ENCODE measurements at places on chromosomes 4 and X.

DNA sequence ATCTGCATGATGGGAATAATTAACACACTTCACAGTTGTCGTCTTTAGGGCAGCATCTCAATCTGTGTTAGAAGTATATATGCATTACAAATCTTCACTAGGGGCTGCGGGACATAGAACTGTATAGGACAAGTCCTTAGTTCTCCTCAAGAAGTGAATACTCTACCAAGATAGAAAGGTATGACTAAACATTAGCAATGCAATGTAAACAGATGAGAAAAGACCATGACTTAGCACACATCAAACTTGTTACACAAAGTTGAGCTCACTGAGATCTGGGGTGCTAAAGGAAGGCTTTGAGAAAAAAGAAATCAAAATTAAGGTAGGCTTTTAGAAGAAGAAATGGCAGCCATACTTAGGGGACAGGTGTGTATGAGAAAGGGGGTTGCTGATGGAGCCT, 182.1 kb upstream of the MAP3K15 start:
- DNase-seq = no peak

GRCh38 chr4:97411356-97411755, 731.9 kb downstream of the STPG2 start:
- DNase-seq = no peak

DNA sequence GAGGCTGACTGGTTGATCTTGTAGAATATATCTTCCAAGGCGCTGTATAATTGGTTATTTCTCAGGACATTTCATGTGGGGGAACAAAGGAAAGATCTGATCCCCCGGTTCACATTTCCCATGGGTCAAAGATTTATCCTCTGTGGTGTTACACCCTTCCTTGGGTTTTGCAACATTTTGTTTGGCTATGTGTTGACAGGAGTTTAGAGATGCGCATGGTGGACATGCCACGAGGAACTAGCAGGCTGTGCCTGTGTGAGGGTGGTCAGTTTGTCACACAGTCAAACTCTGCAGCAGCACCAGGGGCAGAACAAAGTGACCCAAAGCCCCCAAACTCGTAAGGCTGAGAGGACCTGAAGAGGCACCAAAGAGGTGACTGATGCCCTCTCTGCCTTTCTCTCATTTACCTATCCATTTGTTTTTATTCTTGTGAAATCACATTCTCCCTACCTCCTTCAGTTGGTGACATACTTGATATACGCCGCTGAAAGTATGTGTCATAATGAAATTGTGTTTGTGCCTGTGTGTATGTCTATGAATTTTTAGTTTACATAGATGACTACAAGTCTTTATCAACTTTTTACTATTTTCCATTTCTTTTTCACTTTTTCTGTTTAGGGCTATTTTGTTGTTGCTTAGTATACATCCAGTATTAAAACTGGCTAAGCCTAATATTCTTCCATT, 164.7 kb downstream of the SPCS3 start:
- DNase-seq = no peak

DNA sequence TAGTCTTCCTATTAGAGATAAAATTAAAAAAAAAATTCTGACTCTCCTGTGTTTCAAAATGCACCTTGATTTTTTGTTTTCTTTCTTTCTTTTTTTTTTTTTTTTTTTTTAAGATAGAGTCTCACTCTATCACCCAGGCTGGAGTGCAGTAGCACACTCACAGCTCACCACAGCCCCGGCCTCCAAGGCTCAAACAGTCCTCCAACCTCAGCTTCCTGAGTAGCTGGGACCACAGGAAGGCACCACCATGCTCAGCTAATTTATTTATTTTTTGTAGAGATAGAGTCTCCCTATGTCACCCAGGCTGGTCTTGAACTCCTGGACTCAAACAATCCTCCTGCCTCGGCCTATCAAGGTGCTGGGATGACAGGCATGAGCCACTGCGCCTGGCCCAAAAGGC, 41.1 kb upstream of the TMEM184C start:
- no peak for DNase-seq

DNA sequence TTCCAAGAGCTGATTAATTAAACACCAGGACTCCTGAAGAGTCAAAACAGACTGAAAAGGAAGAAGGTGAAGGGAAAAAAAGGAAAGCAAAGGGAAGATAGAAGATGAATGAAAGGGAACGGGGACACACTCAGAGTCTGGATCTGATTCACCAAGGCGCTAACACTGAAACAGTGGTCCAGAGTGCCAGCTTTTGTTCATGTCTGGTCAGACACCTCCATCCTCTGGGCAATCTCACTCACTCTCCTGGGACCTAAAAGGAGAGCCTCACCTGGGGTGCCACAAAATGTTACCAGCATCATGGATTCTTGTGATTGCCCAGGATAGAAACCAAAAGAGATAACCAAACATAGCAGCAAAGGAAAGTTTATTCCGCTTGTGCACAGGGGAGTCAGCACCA, 120.3 kb upstream of the AFF2 start:
- DNase-seq = no peak

- no peak for DNase-seq
These were observed 312.0 kb upstream of the MAGEB2 start for GRCh38 chrX:29903360-29903759.

- peak; percentile 46 for DNase-seq
These were observed 572.0 kb downstream of the ADGRL3 start for GRCh38 chr4:61772126-61772525.

GRCh38 chrX:105515561-105515960, 295.1 kb upstream of the TEX13A start:
- no peak for DNase-seq

DNA sequence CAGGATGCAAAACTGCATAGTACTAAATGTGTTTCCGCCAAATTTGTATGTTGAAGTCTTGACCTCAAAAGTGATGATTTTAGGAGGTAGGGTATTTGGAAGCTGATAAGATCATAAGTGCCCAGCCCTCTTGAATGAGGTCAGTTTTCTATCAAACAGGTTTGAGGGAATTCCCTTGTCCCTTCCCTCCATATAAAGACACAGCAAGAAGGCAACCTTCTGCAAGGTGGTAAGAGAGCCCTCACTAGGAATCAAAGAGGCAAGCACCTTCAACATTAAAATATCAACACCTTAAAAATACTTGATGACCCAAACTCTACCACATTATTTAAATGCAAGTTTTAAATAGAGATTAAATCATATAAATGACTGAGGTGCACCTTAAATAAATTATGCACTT, 288.6 kb downstream of the EPHA5 start:
- DNase-seq = no peak

GRCh38 chr4:37475087-37475486, 211.1 kb downstream of the RELL1 start:
- DNase-seq = no peak

- DNase-seq = no peak
These were observed 46.9 kb upstream of the SYTL5 start for GRCh38 chrX:37959212-37960021.

GRCh38 chr4:67685532-67685859, 15.5 kb downstream of the UBA6 start:
- no peak for DNase-seq

DNA sequence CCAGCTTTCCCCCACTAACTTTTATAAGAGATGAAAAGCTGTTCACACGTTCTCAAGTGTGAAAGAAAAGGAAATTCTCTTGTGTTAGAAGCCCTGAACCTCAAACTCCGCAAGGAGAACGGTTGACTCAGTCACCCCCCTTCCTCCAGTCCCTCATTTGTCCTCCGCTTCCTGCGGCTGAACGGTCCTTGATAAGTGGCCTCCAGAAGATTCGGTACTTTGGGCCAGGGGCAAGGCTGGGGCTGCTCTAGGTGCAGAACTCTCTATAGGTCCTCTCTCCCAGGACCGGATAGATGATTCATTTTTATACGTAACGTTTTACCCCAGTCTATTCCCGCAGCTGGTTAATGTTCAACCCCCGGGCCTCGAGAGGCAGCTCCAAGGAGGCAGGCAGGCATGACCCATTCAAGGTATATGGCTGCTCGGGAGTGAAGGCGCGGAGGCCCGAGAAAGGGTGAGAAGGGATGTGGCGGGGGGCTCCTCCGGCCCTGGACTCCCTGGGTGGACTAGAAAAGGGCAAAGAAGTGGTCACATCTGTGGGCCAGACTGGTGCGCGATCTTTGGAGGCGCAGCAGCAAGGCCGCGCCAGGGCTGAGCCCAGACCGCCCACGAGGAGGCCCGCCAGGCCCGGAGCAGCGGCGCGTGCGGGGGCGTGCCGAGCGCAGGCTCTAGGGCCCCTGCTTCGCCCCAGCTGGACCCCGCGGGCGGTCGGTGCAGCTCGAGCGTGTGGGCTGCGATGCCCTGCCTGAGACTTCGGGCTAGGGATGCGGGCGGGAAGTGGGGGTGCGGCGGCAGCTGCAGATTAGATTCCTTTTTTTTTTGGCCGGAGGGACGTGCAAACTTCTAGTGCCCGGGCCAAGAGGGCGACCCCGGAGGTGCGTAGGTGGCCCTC, 11.7 kb downstream of the PITX2 start:
- no peak for DNase-seq

GRCh38 chr4:1279253-1279652, 10.4 kb upstream of the MAEA start:
- DNase-seq = no peak

DNA sequence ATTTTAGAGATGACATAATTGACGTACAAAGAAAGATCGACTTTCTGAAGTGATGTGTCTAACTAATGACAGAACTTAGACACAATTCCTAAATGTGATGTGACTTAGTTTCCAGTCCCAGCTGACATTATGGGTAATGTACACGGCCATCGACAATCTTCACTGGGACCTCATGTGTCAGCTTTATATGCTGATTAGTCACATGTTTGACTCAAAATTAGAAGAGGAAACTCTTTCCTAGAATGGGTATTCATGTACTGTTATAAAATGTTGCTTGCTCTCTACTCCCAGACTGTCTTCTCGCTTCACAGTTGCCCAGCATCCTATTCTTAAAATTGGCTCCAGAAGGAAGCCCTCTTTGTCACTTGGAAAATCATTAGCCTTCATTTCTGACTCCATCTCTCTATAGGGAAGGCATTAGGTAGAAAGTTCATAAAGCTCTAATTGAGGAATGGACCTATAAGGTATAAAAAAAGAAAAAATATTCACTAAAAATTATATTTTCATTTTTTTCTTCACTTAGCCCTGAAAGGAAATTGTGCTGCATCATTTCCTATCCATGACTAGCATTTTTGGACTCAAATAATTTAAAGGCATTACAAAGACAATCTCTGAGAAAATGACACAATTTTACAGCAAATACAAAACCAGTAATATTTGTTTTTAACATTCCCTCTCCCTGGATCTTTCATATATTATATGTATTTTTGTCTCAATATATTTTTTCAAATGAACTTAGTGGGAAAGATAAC, 554.6 kb downstream of the INPP4B start:
- no peak for DNase-seq

- DNase-seq = no peak
These were observed 188.7 kb upstream of the VCX start for GRCh38 chrX:7654316-7654715.

GRCh38 chr4:4758681-4759080, 100.8 kb upstream of the MSX1 start:
- no peak for DNase-seq

GRCh38 chr4:162241857-162242256, 78.1 kb upstream of the FSTL5 start:
- no peak for DNase-seq
